ENCODE measurements at places on chromosomes 4 and X.

DNA sequence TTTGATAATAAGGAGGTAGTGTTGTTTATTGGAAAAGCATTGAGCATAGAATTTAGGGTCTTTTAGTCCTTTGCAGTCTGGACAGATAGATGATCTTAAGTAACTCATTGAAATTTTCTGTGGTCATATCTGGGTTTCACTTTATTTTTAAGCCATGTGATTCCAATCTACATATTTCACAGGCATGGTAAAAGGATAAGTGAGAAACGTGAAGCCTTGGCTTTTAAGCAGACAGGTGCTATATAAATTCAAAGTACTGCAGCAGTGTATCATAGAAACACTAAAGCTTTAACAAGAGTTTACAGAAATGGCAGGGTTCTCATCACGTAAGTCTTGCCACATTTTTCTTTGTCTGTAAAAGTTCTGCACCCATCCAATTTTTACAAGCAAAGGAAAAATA lies 4.9 kb downstream of the PLS3 start:
- DNase-seq = no peak

DNA sequence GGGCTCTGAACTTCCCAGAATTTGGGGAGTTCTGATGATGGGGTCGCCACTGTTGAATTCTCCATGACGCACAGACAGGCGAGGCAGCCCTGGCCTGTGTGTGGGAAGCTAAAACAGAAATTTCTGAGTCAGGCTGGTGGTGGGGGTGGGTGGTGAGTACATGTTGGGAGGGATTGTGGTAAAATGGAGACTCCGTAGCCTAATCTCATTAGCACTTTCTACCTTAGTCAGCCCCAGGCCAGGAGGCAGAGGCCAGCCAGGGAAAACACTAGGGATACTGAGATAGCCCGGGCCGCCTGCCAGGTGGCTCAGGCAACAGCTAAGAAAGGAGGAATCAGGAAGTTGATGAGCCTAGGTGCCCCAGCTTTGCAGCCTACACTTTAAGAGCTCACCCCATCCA lies 39.3 kb upstream of the NHSL2 start:
- no peak for DNase-seq

DNA sequence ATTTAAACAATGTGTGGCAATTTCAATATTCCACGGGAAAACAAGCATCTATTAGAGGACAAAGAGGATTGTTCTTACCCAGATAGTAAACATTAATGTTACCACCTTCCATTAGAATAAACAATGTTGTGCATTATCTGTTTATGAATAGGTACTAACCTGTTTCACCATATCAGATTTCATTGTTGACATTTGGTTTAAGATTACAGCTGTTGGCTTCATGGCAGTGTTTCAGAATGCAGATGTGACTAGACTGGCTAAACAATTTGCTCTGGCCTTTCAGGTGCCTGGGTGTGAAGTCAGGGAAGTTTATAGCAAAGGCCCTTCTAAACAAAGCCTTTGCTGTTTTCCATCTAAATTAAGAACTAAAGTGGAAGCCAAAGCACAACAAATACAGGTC lies 464.7 kb upstream of the FAM47C start:
- no peak for DNase-seq

- DNase-seq = no peak
Measured at GRCh38 chr4:8538703-8539567, 41.3 kb upstream of the GPR78 start.

GRCh38 chr4:28350485-28350884 lies 1489.8 kb downstream of the STIM2 start:
- DNase-seq = no peak
